Pulmonary artery endothelial cell (primary cell): ENCODE measurements at places on chromosomes 2 and 18. TPM values are rescaled to one million over a fixed set of nuclear protein-coding genes. Genes with fewer than 3 reads are reported as not detected.

The NPHP1 gene
- total RNA-seq = 2.7 and 4.8 TPM in 2 replicates

- no peak for DNase-seq
Measured at GRCh38 chr2:102636283-102636907, 17.0 kb downstream of the SLC9A2 start.

The ESPNL gene
- total RNA-seq = under 0.01 TPM in 1 of 2 replicates, not detected in the other

The HOXD13 gene
- total RNA-seq = not detected in 2 replicates

- no peak for DNase-seq
Measured at GRCh38 chr18:71374294-71375000, 1085.6 kb downstream of the SOCS6 start.

GRCh38 chr2:236847538-236848263 is 238.0 kb upstream of the COPS8 start:
- DNase-seq = no peak

The TGFA gene
- 0.26 and 0.32 TPM in 2 replicates for total RNA-seq

DNA sequence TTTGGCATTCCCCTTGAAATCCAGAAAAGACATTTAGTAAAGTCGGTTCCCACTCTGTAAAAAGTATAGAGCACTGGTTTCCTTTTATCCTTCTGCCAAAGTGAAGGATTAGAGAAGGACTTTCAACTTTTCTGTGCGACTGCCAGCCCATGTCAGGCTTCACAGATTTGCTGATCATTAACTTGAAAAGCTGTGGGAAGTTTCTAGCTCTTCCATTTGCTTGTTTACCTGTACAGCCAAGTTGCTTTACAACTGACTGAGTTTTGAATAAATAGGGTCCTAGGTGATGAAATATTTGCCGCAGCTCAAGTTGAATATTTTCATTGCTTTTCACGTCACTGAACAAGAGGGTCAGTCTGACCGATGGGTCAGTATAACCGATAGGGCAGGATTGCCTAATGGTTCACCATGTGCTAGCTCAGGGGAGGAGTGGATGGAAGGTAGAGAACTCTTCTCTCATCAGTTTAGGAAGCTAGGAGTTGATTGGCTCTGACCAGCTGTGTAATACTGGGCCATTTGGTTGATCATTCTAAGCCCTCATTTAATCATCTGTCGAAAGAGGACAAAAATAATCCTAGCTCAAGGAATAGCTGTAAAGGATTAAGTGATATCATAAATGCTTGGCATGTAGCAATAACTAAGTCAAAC is 30.4 kb downstream of the UPP2 start:
- no peak for DNase-seq

DNA sequence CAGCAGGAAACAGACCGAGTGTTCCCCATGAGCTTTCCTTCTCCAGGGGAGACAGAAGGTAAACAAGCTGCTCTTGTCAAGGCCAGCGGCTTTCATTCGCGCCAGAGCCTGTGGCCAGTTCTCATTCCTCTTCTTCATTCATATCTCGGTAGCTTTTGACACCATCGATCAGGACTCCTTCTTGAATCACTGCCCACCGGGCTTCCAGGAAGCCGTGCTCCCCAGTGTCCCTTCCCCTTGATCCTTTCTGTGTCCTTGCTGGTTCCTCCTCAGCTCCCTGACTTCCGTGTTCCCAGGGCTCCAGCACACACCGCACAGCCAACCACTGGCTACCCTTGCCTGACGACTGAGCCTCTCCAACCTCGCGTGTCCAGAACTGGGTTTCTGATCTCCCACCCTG is 14.1 kb downstream of the SLC66A3 start:
- no peak for DNase-seq

- DNase-seq = no peak
Measured at GRCh38 chr2:70991142-70991541, 3.5 kb downstream of the TEX261 start.
